ENCODE measurements at places on chromosomes 11 and 22.

DNA sequence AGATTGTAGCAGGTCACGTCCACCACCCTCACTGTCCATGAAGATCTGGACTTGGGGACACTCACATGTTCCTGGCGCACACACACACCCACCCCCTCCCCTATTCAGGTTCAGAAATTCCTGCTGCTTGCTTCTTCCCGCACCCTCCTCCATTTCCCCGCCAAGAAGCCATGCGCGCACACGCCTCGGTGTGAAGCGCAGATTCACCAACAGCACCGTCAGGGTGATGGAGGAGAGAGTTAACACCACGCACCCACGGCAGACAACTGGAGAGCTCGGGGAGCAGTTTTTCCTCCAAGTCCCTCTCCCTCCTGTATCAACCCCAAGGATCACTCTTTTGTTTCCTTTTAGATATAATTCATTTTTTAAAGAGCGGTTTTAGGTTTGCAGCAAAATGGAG lies 113.4 kb downstream of the BCR start:
- DNase-seq: no peak

- no peak for DNase-seq
Measured at GRCh38 chr11:131800452-131800851, 430.0 kb downstream of the NTM start.

DNA sequence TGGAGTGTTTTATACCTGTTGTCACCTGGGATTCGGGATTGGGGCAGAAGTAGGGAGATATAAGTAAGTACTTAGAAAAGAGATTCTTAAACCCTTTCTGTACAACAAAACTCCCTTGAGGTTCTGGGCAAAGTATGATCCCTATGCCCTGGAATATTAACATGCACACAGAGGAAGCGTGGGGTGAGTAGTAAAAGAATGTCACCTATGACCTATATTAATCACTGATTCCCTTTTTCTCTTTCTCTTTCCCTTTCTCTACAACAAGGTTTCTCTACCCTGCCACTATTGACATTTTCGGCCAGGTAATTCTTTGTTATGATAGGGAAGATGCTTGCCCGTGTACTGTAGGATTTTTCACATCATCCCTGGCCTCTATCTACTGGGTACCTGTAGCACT lies 209.7 kb upstream of the PLET1 start:
- DNase-seq: no peak

GRCh38 chr11:35390737-35391682 lies 28.3 kb downstream of the SLC1A2 start:
- no peak for DNase-seq

- DNase-seq: no peak
Measured at GRCh38 chr11:4190519-4190918, 95.9 kb downstream of the RRM1 start.

GRCh38 chr22:43110927-43111623 lies 525 bp downstream of the BIK start:
- no peak for DNase-seq

DNA sequence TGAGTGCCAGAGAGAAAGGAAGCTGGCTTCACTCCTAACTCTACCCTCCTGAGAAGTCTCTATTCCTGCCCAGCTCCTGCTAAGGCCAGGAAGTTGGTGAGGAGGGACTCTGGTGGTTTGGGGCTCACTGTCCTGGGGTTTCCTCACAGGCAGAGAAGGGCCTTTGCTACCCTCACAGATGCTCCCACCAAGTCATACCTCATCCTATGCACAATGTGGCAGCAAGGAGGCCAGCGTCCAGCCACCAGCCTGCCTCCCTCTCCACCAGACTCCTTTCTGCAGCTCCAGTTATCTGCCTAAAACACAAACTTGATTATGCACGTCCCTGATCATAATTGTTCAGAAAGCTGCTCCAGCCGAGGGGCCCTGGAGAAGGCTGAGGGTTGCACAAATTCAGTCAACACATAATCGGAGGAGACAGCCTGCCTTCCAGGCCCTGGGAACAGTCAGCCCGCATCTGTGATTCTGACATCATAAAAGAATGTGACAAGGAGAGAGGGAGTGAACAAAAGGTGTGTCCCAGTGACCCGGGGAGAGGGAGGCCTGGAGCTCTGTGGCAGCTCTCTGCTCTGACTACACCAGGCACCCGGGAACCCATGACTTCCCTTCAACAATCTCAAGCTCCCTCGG lies 28.8 kb downstream of the DKK3 start:
- no peak for DNase-seq

DNA sequence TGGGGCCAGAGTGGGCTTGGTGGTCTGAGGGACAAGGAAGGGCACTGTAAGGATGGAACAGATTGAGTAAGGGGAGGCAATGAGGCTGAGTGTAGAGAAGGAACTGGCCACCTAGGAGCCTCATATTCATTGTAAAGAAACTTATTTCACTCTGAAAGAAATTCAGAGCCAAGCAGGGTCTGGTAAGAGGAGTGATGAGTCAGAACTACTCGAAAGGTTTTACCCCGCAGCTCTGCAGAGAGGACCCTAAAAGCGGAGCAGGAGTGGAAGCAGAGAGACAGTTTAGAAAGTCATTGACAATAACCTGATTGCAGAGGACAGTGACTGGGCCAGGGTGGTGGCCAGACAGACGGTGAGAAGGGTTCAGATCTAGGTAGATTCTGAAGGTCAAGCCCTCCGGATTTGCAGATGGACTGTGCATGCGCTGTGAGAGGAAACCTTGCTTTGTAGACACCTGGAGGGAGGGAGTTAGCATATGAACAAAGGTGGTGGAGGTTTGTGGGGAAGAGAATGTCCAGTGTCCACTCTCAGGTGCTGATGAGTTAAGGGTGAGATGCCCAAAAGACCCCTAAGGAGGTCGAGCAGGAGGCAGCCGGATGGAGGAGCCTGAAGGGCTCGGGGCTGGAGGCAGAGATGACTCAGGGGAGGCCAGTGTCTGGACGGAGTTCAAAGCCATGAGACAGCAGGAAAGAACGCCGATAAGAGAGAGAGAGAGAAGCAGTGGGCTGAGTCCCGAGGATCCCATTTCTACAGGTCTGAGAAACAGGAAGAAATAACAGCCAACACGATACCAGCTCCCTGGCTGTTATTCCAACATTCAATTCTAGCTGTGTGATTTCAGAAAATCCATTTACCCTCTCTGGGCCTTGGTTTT lies 546.0 kb downstream of the BRD1 start:
- no peak for DNase-seq

DNA sequence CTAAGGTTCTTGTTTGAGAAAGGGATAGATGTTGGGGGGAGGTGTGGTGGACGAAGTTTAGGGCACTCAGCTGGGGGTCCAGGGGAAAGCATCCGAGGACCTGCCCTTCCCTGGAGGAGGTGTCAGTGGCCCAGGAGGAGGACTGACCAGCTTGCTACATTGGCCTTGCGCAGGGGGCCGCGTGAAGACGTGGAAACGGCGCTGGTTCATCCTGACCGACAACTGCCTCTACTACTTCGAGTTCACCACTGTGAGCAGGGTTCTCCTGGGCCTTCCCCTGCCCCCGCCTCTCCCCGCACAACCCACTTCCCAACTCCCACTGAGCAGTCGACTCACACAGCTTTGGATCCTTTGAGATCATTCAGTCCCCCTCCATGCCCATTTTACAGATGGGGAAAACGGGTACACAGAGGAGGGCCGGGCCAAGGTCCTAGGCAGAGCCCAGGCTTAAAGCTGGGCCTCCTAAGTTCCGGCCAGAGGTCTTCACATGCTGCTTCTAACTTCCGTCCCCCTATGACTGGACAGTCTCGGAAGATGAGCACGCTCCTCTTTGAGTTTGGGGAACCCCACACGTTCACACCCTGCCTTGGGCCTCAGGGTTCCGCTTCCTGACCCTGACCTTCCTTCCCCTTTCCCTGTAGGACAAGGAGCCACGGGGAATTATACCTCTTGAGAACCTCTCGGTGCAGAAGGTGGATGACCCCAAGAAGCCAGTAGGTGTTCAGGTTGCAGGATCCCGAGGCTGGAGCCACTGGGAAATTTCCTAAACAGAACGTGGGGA lies 28.7 kb downstream of the CYTH4 start:
- no peak for DNase-seq

DNA sequence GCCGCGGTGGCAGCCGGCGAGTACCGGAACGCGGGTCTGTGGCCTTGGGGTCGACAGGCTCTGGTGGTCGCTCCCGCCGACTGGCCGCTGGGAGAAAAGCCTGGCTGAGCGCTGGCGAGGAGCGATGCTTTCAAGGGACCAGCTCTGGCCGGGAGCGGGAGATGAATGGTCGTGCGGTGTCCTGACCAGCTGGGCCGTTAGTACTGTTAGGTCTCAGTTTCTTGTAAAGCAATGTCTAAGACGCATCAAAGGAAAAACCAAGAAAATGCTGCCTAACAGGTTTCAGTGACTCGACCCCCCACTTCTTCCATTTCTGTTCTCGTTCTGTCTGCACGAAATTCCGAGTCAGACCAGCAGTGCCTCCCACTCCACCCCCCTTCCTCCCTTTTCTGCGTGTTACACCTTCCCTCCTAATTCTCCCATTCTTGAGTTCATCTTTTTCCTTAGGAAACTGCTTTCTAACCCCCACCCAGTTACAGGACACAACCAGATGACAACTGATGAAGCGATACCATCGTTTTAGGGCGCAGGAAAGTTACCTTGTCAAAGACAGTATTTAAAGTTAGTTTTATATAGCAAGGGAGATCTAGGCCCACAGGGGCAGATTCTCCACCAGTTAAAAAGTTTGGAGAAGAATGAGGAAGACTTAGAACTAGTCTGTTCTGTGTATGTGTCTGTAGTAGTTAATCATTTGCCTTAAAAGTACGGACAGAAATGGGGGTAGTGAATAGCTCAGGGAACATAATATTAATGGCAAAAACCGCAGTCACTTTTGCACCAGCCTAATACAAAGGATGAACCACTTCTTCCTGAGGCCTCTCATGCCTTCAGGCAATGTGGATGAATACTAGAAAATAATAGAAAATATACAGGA lies 1.0 kb downstream of the CUL5 start:
- no peak for DNase-seq

GRCh38 chr22:47176573-47177333 lies 414.3 kb downstream of the TBC1D22A start:
- no peak for DNase-seq

DNA sequence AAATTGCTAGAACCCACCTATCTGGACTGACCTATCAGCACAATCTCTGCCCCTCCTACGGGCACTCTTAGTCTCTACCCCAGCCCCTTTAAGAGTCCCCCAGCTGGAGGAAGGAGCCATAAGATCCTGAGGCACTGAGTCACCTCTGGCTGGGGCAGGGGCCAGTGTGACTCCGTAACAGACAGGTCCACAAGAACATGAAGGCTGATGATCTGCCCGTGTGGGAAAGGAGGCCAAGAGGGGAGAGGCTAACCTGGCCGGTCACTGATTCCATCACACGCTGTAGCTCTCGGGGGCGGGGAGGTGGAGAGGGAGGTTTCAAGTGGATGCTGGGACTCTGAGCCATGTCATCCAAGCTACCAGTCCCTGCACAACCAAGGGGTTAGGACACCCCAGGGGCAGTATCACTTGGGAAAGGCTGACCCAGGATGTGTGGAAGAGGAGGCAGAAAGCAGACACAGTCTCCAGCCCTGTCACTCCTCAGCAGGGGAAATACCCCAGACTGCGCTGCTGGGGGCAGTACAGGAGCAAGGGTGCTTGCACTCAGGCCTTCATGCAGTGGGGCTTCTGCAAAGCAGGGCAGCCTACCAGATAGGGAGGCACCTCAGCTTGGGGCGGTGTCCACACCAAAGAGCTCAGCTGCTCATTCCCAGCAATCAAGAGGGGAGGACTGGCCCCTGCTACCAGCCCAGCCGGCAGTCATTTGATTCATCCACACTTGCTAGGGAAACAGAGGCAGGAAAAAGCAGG lies 22.3 kb downstream of the ARHGAP1 start:
- DNase-seq: no peak
